ENCODE measurements at places on chromosomes 5 and 9.

GRCh38 chr5:149383399-149383798 lies 4.3 kb upstream of the IL17B start:
- no peak for DNase-seq

DNA sequence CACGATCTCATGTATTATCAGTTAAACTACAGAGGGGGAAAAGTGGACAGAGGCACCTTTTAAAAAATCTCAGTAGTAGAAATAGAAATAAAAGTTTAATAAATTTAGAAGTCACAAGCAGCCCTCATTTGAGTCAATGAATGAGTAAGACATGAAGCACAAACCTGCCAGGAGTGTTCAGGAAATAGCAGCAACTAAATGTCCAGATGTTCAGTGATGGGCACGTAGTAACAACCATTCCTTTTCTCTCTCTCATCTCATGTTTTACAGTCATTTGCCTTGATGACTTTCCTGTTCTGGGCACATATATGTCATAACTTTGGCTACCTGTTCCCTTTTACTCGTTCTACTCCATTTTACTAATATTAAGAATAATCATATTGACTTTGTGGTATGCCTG lies 17.7 kb downstream of the ISOC1 start:
- no peak for DNase-seq

- DNase-seq = no peak
These were observed 107.8 kb upstream of the NR4A3 start for GRCh38 chr9:99713838-99714306.

GRCh38 chr9:3043369-3043768 lies 199.5 kb upstream of the PUM3 start:
- no peak for DNase-seq

GRCh38 chr9:21605489-21605931 lies 123.4 kb upstream of the IFNE start:
- DNase-seq = no peak

GRCh38 chr5:133401731-133402347 lies 210.5 kb downstream of the FSTL4 start:
- no peak for DNase-seq

GRCh38 chr5:150498501-150498900 lies 9.4 kb upstream of the NDST1 start:
- DNase-seq = no peak

GRCh38 chr5:5179597-5179996 lies 39.5 kb downstream of the ADAMTS16 start:
- DNase-seq = no peak

DNA sequence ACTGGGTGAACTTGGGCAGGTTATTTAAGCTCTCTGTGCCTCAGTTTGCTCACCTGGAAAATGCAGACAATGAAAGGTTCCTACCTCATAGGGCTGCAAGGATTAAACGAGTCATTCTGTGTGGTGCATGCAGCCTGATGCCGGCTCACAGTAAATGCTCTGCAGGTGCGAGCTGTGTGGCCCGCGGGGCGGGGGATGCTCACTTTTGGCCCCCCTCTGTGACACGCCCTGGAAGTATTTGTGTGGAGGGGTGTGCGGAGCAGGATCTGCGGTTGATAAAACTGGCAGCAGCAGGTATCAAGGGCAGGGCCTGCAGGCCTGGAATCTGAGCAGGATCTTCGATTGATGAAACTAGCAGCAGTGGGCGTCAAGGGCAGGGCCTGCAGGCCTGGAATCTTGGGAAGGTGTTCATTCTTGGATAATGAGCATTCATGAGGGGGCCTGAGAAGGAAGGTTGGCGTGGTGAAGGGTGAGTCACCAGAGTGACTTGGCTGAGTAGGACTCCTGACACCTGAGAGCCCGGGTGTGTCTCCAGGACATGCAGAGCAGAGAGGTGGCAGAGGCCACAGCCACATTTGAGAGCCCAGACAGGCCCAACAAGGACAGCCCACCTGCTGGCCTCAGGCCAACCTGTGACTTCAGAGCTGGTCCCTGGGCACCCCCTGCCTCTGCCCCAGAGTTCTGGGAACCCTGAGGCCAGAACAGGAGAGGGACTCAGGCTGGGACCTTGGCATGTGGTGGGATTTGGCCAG lies 11.9 kb downstream of the UNC5A start:
- no peak for DNase-seq

- DNase-seq = no peak
These were observed 52.6 kb downstream of the PDCD1LG2 start for GRCh38 chr9:5562806-5563416.

- DNase-seq = peak; percentile 8
These were observed 43.9 kb upstream of the GLIPR2 start for GRCh38 chr9:36092509-36093215.

DNA sequence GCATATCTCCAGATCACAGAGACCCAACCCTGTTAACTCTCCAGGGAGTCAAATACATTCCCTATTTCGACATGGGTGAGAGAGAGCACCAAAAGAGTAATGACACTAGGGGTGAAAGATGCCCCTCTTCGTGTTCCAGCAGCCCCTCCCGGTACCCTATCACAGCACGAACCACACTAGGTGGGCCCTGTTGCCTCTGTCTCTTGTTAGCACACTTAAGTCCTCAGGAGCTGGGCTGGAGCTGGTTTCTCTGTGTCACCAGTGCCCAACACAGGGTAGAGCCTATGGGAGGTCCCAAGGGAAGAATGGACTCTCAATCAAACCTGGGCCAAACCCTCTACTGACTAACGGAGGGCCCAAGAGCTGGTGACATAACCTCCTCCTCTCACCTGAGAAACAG lies 1.2 kb downstream of the CDK20 start:
- DNase-seq = no peak

DNA sequence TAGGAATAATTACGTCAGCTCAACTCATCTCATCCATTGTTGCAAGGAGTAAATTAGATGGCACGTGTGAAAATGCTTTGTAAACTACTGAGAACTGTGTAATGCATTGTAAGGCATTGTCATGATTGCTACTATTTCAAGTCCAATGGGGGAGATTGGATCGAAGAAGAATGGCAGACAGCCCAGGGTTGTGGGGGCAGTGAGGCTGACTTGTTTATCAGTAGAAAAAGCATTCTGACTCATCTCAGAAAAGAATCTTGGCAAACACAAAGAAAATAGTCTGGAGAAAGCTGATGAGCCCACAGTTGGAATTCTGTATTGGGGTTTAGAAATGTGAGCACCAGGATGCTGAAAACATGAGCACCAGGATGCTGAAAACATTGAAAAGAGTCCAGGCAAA lies 28.0 kb upstream of the DAP start:
- DNase-seq = no peak

DNA sequence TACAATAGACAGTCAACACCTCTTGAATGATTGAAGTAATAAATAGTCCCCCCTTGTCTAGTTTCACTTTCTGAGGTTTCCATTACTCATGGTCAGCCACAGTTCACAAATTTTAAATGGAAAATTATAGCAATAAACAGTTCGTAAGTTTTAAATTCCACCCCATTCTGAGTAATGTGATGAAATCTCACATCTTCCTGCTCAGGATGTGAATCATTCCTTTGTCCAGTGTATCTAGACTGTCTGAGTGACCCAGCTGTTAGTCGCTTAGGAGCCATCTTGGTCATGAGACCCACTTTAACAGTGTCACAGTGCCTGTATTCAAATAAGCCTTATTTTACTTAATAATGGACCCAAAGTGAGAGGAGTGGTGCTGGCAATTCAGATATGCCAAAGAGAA lies 311.6 kb upstream of the PRR16 start:
- DNase-seq = no peak

DNA sequence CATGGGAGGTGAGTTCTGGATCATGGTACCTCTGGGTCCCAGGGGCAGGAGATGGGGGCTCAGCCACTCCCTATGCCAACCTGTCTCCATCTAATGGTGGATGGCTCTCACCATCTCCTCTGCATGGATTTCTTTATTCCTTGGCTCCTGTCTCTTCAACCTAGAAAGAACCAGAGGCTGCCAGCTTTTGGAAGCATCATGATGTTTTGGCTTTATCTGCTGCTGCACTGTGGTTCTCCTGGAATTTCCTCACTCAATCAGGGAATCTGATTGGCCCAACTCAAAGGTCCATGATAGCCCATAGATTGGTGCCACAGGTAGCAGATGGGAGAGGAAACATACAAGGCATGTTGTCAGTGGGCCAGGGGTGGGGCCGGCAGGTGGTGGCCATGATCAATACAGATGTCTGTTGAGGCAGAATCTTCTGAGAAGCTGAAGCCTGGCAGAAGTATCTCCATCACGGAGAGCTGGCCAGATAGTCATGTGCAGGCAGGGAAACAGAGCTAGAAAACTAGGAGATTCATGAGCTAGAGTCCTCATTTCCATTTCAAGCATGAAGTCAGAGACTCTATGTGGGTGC lies 158.2 kb downstream of the MACROH2A1 start:
- DNase-seq = no peak

GRCh38 chr5:140341591-140341990 lies 4.8 kb downstream of the HBEGF start:
- no peak for DNase-seq

- peak; percentile 51 for DNase-seq
These were observed 16.7 kb upstream of the HSD17B4 start for GRCh38 chr5:119435436-119436132.

GRCh38 chr9:127166651-127167524 lies 44.5 kb upstream of the ANGPTL2 start:
- no peak for DNase-seq

- DNase-seq = no peak
These were observed 191.2 kb downstream of the PALM2AKAP2 start for GRCh38 chr9:109971226-109971625.

DNA sequence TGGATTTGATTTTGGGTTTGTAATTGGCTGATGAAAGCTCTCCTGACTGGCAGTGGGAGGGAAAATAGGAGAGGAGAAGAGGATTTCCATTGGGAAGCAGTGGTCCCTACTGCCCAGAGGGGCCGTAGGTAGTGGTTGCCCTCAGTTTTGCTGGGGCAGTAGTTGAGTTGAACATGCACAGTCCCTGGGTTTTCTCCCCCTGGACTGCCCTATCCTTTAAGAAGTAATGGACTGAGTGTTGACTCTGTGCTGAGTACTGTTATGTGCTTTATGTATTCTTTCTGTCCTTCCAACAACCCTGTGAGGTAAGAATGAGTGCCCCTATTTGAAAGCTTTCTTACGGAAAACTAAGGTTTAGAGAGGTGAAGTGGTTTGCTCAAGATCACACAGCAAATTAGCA lies 111.2 kb upstream of the RPS23 start:
- no peak for DNase-seq

- no peak for DNase-seq
These were observed 928 bp upstream of the PCDHGC4 start for GRCh38 chr5:141483902-141484301.

DNA sequence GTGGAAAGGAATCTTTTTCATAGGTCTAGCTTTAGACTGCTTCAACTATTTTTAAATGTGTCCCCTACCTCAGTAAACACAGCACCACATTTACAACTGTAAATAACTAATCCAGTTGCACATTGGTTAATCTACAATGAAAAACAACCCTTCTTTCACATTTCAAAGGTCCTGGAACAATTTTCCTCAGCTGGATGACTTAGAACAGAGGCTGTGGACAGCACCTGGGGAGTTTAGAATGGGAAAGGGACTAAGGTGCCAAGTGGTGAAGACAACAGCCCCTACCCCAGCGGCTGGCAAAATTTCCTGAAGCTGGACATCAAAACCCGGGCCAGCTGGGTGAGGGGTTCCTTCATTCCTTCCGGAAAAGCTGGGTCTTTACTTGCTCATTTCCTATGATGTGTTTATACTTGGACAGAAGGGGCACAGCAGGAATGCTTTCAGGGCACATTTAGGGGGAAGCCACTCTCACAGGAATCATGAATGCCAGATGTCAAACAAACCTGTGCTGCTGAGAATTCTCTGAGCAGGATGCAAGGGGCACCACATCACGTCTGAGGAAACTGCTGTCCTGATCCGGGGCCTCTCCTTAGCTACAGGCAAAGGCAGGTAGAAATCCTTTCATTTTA lies 158.3 kb downstream of the NR2F1-AS1 start:
- DNase-seq = no peak

DNA sequence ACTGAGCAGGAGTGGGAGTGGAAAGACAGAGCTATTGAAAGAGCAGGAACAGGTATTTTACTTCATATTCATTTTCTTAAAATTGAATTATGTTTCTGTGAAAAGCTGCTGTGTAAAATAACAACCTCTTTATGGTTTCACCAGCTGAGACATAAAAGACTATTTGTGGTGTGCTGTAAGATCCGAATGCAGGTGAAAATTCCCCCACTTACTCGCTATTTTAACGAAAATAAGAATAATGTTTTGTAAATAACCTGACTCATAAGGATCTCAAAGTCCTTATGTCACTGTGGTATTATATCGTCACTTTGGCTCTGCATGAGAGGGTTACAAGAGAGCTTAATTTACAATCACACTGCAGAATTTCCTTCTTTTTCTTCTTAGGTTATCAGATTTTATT lies 65.3 kb upstream of the NFIB start:
- no peak for DNase-seq

DNA sequence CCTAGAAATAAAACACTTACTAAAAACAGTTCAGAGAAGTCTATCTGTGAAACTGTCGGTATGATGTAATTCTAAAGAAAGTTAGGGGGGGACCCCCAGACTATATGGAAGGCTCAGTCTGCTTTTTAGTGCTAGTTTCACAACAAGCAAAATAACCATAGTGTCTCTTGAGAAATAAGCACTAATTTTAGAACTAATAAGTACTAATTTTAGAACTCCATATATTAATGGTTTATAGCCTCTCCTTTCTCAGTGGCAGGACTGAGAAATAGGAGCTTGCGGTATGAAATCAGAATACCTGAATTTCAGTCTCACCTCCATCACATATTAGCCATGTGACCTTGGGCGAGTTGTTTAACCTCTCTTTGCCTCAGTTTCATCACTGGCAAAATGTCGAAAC lies 1.4 kb upstream of the PHF24 start:
- no peak for DNase-seq

All from stimulated activated CD4-positive, alpha-beta T cell treated with anti-CD3 and anti-CD28 coated beads, TNF-alpha, amount 100 ng/mL, for 4 hours (primary cell).